ENCODE measurements at places on chromosomes 6 and 20. TPM values are rescaled to one million over a fixed set of nuclear protein-coding genes. Genes with fewer than 3 reads are reported as not detected.

The SEL1L2 gene
- total RNA-seq, result not detected

The TINAG gene
- 0.72 TPM for total RNA-seq

GRCh38 chr20:37336369-37337207 lies 9.4 kb upstream of the SRC start:
- peak; percentile 20 for DNase-seq

GRCh38 chr6:4259391-4259790 lies 124.0 kb upstream of the ECI2 start:
- no peak for DNase-seq

DNA sequence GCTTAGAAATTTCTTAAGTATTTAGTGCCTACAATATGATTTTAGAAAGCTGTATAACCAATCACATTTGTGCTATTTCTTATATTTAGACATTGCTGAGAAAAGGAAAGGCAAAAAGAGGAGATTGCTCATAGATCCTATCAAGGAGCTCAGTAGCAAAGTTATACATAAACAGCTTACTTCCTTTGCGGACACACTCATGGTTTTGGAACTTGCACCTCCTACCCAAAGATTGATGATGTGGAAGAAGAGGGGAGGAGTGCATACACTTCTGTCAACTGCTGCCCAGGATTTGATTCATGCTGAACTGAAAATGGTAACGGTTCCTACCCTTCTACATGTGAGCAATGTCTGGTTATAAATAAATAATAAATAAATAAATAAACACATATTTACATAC lies 16.7 kb downstream of the RAD21L1 start:
- DNase-seq, result no peak

All from myocyte (in vitro differentiated cells).